A673 (cell line): ENCODE measurements at places on chromosomes 12 and 14.

DNA sequence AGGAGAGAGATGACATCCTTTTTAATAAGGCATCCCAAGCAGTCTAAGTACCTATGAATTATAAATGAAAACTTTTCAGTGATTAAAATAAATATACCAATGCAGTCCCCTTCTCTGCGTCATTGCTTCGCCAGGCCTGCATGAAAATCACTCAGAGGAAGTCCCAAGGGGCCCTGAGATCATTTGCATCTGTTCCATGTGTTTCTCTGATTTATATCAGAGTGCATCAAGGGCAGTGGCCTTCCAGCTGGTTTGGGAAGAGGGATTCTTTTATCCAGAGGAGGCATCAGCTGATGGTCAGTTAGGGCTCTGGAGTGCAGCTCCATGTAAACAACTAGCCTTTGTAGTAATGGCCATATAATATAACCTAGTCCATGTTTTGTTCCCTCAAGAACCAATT lies 210.1 kb downstream of the RGS6 start:
- DNase-seq: peak; percentile 4

DNA sequence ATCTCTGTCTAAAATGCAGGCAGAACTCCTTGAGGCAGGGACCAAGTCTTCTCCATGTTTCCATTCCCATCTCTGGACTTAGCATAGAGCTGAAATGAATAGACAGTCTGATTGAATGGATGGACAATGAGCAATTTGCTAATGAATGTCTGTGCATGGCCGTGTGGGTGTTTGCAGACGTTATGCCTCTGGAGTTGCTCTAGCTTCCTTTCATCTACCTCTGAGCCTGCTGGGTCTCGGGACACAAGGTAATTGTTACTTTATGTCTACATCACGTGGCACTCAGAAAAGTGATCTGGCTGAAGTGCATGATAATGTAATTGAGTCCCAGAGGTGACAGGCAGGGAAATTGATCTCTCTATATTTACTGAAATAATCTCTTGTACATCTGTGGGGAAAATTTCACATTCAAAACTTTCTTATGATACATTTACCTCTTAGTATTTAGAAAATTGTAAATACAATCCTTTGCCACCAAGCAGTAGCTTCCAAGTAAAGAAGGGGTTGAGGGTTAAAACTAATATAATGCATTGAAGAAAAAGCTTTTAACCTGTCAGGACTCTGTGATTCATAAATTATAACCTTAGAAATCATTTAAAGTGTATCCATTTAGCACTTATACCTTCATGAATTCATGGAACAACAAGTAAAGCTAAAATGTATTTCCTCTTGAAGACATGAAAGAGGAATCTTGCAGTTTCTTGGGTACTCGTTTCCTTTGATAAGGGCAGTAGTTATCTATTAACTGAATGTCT lies 424.1 kb downstream of the APAF1 start:
- no peak for DNase-seq

- DNase-seq: no peak
Observed at GRCh38 chr12:10614056-10614370, 604 bp upstream of the MAGOHB start.

DNA sequence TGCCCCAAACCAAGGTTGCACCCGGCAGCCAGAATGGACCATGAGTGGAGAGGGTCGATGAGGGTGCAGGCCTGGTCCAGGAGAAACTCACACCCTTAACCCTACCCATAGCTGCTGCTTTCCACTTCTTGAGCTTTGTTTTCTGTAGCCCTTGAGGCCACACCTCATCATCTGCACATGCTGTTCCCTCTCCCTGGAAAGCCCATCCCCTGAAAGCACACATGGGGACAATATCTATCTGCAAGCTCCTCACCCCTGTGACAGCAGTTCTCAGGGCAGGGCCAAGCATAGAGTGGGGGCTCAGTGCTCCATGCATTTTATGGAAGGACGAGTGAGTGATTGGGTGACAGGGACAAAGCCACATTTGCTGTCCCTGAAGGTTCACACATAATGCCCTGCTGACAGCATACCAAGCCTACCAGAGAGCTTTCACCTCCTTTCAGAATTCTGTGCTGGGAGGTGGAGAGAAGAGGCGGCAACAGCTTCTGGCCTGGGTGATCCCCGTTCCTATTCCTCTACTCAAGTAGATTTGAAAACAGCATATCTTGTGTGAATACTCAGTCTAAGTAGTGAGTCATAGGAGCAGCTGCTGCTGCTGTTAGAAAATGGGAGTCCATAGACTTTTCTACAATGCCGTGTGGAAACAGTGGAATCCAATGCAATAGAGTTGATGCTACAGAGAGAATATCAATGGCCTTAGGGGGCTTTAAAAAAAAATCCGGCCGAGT lies 44.6 kb downstream of the SRGAP1 start:
- DNase-seq: no peak

GRCh38 chr12:53750812-53751335 lies 905 bp downstream of the CISTR start:
- peak; percentile 41 for DNase-seq

- DNase-seq: peak; percentile 24
Observed at GRCh38 chr12:19894050-19894449, 454.8 kb downstream of the AEBP2 start.

DNA sequence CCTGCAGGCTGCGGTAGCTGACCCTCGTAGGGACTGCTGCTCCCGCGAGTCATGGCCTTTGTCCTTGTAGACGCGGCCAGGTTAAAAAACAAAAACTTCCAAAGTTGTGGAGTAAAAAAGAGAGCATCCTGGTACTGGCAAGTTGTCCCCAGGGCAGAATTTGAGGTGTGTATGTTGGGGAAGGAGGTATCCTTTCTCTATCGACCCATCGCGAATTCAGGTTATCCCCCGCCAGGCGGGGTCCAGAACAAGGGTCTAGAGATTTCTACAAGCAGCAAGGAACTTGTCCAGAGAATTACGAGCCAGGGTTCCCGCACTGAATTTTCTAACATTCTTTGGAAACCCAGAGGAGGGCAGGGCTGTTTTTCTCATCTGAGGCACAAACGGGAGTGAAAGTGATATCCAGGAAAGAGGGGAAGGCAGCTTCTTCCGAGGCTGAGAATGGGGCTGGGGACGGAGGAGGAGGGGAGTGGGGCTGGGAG lies 16.3 kb downstream of the TBX3 start:
- no peak for DNase-seq

- no peak for DNase-seq
Observed at GRCh38 chr12:89344043-89344861, 8.0 kb downstream of the DUSP6 start.

- DNase-seq: peak; percentile 51
Observed at GRCh38 chr12:120242971-120243699, 22.4 kb downstream of the PXN start.

GRCh38 chr12:12807970-12808702 lies 5.0 kb upstream of the DDX47 start:
- peak; percentile 58 for DNase-seq

- peak; percentile 14 for DNase-seq
Observed at GRCh38 chr14:32382704-32383103, 53.6 kb downstream of the AKAP6 start.

DNA sequence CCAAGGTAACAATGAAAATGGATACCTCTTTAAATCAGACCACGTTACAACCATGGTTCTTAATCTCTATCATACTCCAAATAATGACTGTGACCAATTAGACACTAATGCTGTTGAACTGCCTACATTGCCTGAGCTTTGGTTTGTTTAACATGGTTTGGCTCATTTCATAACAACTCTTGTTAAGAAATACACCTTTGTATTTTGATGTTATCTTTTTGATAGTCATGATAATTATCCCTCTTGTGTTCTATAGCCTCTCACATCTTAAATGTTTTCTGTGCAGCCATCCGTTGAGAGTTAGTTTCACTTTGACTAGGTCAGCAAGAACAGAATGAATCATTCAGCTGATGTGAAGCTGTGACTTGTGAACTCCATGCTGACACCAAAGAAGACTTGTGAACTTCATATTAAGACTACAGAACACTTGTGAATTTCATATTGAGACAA lies 75.5 kb upstream of the RERGL start:
- no peak for DNase-seq

DNA sequence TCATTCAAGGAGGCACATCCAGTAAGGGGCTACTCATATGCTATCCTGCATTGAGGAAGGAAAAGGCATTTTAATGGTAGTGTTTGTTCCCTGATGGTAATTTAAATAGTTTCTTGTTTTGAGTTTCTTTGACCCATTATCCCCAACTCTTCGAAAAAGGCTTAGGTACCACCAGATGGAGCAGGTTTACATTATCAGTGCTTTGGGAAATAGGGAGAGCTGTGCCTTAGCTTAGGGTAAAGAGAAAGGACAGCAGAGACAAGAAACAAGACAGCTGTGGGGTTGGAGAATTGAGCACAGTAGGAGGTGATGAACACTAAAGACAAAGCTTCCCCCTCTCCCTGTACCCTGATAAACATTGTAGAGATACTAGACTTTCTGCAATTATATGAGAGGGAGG lies 29.1 kb upstream of the HELB start:
- DNase-seq: no peak

DNA sequence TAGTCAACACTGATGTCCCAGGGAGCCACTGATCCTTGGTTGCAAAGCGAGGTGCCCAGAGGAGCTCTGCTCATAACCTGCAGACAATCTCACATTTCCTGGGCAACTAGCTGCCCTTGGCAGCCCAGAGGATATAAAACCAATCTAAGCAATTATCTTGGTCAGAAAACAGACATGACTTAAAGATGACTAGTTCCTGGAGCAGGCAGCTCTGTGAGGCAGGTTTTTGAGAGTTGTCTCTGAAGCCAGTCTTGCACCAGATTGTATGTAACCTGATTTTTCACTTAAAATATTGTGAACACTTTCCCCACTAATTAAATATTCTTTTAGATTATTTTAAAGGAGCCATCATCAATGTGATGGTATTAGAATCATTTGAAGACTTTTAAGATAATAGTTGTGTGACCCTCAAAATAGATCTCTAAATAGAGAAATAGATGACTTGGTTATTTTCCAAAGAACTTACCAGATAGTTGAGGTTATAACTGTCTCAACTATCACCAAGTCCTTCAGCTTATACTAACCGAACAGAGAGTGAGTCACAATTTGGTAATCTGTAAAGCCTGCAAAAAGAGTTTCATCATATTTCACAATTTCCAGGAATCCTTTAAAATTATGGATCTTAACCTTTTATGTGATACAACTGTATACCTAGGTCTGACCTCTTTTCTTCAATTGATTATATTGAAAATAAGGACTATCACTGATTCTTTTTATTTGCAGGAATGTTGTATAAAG lies 75.9 kb downstream of the LIN7A start:
- DNase-seq: no peak

DNA sequence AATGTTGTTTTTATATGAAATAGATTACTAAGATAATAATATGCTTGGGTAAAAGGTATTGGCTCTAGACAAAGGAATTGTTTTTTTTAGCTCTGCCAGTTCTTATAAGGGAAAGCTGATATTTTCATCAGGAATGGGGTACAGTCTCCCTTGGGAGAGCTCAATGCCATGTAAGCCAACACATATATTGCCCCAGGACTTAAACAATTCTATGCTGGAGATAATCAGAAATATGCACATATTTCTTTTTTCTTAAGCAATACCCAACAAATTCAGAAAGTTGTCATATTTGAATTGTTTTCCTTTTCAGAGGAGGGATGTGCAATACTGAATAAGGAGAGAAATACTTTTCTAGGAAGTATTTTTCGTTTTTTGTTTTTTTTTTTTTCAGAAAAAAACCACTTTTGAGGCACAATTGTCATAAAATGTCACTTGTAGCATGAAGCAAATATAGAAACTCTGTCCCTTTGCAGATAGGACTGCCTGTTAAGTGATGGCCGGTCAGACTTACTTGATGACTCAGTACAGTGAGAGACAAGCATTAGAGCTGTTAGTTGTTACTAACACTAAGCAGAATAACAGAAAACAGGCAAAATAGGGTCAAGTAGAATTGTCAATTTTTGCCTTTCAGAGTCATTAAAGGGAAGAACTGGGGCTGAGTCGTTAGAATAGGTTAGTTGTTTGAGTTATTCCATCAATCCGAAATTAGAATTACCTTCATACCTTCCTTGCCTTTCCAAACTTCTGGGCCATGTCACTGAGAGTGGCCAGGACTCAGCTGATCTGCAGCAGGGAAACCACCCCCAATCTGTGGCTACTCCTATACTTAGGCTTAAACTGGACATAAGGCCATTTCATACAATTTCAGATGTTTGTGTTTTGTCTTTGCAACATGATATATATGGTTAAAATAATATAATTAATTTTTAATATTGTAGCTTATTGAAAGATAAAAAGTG lies 168.1 kb downstream of the SLC38A4 start:
- no peak for DNase-seq

DNA sequence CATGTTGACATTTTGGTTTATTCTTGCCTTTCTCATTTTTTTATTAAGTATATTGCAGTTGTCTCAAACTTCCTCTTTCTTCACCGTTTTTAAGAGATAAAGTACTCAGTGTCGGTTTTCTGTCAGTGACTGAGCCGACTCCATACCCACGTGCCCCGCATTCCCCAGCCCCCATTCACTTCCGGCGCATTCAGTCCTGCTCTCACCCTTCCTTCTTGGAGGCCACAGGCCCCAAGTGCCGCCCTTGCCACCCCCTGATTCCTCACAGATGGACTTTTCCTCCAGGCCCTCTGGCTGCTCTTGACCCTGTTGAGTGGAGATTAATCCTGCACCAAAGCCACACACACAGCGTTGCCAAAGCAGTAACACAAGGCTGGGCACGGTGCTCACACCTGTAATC lies 19.1 kb upstream of the DNAH10 start:
- DNase-seq: no peak

DNA sequence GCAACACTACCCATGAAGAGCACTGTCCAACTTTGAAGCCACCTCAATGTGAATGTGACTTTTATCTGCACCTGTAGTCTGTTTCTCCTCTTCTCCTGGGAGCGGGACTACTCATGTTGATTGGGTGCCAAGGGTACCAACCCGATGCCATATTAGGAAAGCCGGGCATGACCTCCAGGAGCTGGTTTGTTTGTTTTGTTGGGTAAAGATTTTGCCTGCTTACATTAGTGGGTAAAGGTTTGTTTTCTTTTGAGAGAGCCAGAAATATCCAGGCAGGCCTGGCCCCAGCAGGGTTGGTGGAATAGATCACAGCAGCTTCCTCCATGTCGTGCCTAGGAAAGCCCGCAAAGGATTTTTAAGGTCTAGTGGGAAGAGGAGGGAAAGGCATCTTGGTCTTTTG lies 19.7 kb upstream of the ITPK1 start:
- no peak for DNase-seq
